ENCODE measurements at places on chromosomes 6 and 20. TPM values are rescaled to one million over a fixed set of nuclear protein-coding genes. Genes with fewer than 3 reads are reported as not detected.

Gene SULF2
- 52.8 TPM for total RNA-seq

DNA sequence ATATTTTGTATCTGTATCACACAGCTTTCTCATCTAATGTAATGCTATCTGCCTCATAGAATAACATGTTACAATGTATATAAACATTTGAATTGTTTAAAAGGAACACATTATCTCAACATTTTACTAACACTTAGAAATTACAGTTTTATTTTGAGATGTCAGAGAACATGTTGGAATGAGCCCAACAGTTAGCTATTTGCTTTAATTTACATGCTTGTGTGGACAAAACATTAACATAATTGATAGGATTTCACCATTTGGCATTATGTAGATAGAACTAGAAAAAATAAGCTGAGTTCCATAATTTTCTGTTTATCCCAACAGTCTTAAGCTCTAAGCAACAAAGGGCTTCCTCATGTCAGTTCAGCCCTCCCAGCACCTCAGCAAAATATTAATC, 330.9 kb downstream of the LMBRD1 start:
- no peaks in the 10 kb centered on the region for H3K4me1 ChIP-seq
- no peaks in the 10 kb centered on the region for H3K36me3 ChIP-seq
- H3K27ac ChIP-seq = no peak overlapping the region
- DNase-seq = no peak

Gene HCK
- total RNA-seq = 49.0 TPM

GRCh38 chr6:142336787-142337186, 35.0 kb downstream of the ADGRG6 start:
- H3K4me1 ChIP-seq = no peaks in the 10 kb centered on the region
- no peak overlapping the region for H3K4me3 ChIP-seq
- DNase-seq = no peak

DNA sequence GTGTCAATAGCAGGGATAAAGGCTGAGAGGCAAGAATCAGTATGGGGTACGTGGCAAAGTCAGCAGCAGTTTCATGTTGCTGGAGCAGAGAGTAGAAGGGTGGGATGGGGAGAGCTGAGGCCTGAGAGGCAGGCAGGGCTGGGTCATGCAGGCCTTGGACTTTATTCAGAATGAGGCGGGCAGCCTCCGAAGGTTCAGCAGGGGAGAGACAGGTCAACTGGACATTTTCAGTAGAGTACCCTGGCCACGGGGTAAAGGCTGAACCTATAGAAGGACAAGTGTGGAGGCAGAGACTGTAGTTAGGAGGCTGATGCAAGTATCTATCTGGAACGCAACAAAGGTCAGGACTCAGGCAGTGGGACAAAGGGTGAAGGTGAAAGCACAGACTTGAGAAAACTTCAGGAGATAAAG, 13.7 kb downstream of the NOTCH4 start:
- H3K36me3 ChIP-seq = no peaks in the 10 kb centered on the region
- H3K27ac ChIP-seq = no peak overlapping the region
- no peak overlapping the region for H3K4me3 ChIP-seq
- no peaks in the 10 kb centered on the region for H3K27me3 ChIP-seq
